ENCODE measurements at places on chromosomes 4 and X.

DNA sequence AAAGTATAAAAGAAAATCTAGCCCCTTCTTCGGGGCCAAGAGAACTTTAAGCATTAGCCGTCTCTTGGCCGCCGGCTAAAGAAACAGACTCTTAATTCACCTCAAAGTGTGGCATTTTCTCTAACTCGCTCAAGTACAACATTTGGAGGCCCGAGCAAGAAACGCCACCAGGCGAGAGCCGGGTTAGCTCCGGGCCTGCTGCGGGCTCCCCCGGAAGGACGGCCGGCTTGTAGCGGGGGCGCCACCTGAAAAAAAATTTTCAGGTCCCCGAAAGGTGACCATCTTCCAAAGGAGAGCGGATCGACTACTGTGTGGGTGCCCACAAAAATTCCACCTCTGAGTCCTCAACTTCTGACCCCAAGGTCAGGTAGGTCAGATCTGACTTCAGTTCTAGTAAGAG lies 156.0 kb downstream of the DEFB131A start:
- DNase-seq, result no peak

DNA sequence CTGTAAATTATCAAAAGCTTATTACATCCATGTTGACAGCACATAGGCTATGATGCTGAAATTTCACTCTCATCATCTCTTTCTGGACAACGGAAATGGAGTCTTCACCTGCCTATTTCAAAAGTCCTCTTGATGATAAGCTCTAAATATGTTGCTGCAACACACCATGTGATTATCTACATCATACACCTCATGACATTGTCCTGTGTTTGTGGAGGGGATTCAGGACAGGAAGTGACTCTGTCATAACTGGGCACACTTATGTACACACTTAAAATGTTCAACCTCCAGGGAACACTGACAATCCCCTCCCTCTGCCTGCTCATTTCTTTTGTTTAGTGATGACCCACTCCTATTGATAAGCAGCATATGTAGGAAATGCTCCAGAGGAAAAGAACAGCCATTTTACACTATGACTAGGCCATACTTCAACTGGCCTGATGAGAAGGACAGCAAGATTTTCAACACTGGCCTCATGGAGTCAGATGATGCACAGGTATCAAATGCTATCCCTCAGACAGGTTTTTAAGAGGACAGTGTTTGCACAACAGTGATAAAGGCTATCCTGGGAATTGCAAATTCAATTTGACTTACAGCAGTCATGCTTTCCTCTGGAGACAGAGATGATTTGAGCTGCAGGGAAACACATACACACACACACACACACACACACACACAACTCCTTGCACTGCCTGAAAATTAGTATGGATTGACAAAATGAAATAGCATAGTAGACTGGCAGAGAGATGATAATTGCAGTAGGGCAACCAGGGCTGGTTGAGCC lies 163.3 kb upstream of the RASGEF1B start:
- no peak for DNase-seq

DNA sequence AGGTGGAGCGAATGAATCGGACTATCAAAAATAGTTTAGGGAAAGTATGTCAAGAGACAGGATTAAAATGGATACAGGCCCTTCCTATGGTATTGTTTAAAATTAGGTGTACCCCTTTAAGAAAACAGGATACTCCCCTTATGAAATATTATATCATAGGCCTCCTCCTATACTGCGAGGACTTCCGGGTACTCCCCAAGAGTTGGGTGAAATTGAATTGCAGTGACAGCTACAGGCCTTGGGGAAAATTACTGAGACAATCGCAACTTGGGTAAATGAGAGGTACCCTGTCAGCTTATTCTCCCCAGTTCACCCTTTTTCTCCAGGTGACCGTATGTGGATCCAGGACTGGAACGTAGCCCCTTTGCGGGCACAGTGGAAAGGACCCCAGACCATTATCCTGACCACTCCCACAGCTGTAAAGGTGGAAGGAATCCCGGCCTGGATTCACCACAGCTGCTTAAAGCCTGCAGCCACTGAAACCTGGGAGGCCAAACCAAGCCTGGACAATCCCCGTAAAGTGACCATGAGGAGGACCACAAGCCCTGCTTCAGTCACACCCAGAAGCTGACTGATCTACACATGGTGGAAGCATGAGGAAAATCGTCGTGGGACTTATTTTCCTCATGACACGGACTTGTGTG lies 1138.1 kb downstream of the ARAP2 start:
- no peak for DNase-seq

GRCh38 chr4:29536745-29537144 lies 1183.4 kb upstream of the PCDH7 start:
- no peak for DNase-seq

DNA sequence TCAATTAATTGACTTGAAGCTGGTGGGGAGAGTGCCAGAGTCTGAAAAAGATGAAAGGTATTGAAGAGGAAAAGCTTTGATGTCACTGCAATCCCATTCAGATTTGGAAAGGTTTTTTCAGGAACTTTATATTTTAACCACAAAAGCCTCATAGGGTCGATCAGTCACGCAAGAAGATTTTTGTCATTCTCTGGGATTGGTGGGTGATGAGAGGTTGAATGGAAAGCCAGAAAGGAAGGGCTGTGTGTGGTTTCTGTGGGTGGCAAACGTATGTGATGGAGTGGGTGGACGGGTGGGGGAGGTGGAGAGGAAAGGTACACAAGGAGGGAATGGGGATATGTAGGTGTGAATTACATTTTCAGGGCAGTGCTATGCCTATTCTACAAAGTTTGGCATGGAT lies 173.8 kb upstream of the SCML1 start:
- no peak for DNase-seq

DNA sequence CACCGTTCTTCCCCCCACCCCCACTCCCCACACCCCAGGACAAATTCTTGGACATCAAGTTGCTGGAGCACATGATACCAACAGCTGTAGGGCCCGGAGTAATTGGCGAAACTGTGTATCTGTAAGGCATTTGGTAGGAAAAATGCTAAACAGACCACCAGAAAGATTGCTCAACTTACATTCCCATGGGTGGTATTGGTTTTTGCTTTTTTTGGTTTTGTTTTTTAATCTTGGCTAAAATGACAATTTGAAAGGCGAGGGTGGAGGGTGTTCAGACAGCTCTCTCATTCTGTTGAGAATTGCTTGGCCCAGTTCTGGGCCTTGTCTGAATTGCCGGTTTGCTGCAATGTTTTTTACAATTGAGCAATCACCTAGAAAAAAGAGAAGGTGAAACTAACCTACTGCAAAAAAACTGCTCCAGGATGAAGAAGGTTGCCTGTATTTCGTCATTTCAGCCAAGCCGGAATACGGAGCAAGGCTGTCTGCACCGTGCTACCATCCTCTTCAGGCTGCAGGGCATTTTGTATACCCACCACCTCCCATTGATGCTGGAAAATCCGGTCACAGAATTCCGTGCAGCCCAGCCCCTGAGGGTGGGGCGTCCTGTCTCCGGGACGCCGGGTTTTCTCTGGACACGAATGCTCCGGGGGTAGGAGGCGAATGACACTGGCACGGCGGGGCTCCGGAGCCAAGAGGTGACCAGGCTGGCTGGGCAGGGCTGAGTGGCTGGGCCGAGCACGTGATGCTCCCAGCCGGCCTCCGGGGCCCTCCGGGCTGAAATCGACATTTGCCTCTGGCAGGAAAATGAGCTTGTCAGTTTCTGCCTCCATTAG lies at the start of gene CLCN4:
Gene CLCN4, plus strand, starts transcription at position 777 of the 833 bp plus-strand sequence. CDS start 28,058 bp downstream, outside the sequence.
- DNase-seq, result no peak

DNA sequence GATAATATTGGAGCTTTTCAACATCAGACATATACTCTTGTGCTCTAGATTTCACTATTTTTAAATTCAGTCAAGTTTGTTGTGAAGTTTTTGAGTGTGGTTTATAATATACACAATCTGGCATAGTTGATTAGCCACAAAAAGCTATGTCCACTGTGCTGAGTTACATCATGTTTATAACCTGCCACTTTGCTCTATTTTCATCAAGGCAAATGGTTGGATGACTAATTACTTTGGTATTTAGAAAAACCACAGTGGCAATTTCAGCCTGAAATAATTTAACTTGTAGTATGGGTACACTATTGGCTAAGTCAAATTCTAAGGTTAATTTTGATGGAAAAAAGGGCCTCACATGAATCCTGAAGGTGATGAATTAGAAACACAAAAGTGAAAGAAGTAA lies 262.6 kb downstream of the C4orf33 start:
- DNase-seq, result no peak

DNA sequence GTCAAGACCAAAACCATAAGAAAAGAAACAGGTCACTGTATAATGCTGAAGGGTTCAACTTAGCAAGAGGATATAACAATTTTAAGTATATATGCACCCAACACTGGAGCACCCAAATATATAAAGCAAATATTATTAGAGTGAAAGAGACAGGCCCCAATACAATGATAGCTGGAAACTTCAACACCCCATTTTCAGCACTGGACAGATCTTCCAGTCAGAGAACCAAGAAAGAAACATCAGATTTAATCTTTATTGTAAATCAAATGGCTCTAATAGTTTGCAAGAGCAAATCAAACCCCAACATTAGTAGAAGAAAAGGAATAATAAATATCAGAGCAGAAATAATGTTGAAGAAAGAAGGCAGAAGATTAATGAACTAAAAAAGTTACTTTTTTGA lies 36.2 kb downstream of the MAGED4 start:
- no peak for DNase-seq

DNA sequence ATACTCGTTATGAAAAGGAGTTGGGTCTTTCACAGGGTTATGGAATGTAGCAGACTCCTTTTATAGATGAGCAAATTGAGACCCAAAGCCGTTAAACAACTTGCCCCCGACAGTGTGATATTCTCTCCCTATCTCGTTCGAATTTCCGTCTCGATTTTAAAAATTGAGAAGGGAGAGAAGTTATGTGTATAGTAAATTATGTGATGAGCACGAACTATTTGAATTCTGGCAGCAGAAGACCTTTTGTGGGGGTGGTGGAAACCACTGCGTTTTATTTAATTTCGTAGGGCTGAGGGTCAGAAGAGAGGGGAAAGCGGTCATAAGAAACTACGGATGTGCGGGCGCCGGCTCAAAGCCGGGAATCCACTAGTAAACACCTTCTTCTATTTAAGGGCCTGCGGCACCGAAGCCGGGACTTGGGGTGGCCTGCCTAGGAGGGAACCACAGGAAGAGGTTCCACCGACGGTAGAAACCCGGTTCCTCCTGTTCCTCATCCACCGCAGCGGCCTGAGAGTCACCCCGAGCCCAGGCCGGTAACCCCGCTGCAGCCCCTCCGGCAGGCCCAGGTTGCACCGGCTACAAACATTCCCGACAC lies 1.5 kb upstream of the DDX3X start:
- DNase-seq, result peak; percentile 54

DNA sequence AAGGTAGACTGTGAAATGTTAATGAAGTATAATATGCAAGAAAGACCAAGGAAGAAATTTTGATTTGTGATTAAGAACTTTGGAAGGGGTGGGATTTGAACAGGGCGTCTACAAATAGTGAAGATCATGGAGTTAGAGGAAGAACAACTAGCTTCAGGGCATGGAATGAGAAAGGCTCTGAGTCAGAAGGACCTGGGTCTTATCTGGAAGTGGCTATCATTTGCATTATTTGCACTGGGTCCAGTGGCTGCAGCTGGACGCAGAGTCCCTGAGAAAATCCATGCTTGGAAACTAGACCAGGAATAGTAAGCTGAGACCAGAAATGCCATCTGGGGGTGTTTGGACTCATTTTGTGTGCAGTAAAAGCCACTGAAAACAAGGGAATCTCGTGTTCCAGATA lies 4.3 kb upstream of the LIMCH1 start:
- no peak for DNase-seq

- no peak for DNase-seq
Observed at GRCh38 chr4:170589597-170590191, 499.9 kb upstream of the AADAT start.

- DNase-seq, result no peak
Observed at GRCh38 chr4:18935659-18936345, 914.2 kb upstream of the LCORL start.

DNA sequence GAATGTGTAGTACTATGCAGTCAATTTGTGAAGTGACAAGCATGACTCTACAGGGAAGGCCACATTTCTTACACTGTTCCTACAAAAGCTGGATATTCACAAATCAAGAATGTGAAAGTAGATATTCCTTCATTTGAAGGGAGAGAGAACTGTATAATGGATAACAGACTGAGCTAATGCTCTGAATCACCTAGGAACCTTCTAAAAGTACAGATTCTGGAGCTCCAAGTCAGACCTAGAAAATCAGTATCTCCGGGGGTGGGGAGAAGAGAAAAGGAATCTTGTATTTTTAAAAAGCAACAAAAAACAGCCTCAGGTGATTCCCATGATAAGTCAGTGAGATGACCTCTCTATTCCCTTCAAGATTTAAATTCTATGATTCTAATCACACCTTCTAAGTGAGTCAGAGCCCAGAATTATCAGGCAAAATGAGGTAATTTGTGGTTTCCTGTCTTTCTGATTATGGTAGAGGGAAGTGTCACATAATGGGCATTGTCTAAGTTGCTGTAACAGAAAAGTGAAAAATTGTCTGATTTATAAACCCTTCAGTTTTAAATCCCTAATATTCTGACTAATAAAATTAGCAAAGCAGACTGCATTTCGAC lies 80.9 kb downstream of the IL21 start:
- DNase-seq, result no peak

- no peak for DNase-seq
Observed at GRCh38 chr4:154073107-154073822, 284.4 kb upstream of the SFRP2 start.

DNA sequence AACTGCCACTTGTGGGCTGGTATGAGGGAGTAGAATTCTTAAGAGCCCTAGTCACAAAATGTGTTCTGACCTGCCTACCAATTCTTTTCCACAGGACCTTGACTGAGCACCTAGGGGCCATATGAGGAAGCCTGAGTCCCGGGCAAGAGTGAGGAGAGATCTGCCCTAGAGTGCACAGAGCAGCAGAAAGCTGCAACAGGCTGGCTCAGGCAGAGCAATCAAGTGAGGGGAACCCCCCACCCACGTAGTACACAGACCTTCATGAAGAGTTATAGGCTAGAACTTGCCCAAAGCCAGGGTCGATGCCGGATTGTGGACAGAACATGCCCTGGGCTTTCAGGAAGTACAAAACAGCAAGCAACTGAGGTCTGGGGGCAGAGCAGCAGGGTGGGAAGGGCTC lies 117.0 kb downstream of the SPOCK3 start:
- DNase-seq, result no peak

DNA sequence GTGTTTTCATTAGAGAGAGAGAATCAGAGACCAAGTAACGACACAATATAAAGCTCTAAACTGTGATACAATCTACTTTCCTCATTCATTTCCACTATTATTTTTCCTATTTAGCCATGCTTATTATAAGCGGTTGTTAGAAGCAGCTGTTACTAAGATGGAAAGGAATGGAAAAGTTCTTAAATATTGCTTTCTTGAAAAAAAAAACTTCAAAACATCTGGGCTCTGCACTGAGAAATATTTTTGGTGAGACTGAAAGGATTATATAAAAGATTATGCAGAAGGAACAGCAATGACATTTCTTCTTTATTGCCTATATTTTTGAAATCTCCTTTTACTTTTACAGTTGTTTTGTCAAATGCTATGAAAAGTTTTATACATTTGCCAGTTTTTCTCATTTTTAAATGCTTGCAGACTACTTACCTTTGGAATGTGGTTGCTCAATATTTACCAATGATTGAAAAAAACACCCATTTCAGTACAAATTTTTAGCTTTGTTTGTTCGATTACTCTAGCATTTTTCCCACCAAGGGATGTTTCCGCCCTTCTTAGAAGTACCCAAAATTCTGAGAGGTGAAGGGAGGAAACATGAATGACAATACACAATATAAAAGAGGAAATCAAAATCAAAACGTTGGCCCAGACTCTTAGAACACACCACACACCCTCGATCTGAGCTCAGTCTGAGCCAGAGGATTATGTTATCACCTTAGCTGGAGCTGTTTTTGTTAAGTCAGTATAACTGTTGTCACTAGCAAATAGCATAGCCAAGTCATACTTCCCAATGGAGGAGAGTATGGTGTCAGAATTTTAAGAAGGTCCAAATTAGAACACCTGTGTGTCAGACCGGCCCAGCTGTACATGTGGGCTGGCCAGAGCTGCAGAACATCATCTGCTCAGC lies 18.4 kb downstream of the DKK2 start:
- no peak for DNase-seq
